NCI-H460 (cell line): ENCODE measurements at places on chromosomes 4 and X.

DNA sequence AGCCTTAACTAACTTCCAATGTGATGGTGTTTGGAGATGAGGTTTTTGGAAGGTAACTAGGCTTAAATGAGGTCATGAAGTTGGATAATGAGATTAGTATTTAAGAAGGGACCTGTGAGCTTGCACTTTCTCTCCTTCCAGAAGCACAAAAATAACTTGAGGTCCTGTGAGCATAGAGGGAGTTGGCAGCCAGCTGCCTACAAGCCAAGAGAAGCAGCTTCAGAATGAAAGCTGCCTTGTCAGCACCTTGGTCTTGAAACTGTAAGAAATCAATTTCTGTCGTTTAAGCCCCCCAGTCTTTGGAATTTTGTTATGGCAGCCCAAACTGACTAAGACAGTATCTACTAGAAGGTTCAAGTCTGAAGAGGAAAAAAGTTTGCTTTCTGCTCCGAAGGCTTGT lies 280.2 kb upstream of the GALNTL6 start:
- DNase-seq: no peak

- peak; percentile 39 for DNase-seq
Measured at GRCh38 chr4:169485791-169486742, 126.3 kb downstream of the NEK1 start.

DNA sequence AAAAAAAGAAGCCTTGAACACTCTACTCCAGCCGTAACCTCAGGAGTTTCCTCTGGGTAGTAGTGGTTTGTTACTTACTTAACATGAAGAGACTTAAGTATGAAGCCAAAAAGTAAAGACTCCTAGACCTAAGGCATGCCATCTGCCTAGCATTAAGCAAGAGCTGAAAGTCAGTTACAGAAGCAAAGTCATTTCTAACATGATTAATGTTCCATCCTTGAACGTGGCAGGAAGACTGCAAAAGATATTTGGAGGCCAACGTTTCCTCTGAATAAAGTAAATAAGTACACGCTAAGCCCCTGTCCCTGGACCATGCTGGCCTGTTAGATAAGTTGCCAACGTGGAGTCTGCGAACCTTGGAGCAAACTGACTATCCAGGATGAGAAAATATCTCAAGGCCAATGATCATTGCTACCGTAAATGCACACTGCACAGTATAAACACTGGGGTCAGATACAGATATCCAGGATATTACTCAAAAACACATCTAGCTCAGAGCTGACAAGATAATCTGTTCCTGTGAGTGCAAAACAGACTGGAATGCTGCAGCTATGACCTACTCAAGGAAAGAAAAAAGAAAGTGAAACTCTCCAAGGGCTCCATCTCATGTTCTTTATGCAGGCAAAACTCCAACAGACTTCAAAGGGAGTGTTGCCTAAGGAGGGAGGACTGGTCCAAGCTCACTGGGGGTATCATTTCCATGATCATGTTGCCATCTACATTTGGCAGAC lies 255.8 kb downstream of the COL25A1 start:
- no peak for DNase-seq

DNA sequence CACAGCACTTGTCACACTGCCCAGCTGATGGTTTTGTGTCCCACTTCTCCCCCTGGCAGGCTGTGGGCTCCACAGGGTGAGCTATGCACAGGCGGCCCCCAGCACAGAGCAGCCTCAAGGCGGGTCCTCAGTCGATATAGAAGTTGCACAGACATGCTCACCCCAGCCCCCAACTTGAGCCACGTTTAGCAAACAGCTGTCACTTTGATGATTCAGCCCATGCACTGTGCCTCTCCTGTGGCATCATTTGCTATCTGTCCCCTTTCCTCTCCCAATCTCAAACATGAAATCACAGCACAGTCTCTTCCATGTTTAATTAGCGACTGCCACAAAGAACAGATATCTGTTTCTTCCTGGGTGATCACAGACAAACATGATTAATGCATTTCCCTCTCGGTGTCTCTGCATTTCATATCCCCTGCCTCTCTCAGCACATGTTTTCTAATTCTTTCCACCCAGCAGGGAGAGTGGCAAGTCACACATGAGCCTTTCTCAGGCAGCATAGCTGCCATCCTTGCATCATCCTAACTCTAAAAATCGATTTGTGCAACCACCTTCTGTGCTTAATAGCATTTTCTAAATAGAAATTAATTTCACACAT lies 204.9 kb downstream of the EVC2 start:
- no peak for DNase-seq

- DNase-seq: no peak
Measured at GRCh38 chrX:345020-345925, 26.7 kb upstream of the GTPBP6 start.

DNA sequence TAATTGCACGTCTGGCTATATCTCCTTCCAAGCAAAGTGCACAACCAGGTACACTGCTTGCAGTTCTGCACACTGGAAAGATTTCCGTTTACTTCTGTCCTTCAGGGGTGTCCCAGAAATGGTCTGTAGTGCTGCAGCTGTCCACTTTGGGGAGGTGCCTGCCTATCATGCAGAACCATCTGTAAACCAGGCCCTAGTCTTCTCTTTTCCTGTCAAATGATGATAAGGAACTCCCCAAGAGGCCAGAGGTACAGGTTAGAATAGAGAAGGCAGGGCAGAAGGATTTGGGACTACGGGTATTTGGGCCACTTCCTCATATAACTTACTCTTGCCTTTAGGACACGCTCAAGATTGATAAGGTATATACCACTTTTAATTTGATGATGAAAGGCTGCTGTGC lies 746.9 kb downstream of the FAT4 start:
- no peak for DNase-seq

- DNase-seq: no peak
Measured at GRCh38 chr4:119210775-119211174, 1.7 kb upstream of the USP53 start.

- DNase-seq: no peak
Measured at GRCh38 chrX:29318012-29318411, 730.8 kb downstream of the IL1RAPL1 start.

DNA sequence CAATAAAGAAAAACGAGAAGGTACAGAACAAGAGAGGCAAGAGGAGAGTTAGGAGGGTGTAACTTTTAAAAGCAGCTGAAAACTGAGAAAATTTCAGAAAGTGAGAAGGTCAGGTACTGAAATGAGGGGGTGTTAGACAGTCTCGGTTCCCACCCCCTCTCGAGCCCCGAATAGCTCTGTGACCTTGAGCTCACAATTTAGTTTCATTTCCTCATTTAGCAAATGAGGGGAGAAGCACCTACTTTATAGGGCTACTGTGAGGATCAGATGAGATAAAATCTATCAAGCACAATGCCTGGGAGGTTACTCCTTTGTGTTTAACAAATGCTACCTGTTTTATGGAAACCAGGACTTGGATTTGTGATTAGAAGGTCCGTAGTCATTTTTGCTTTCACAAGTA lies 4.9 kb downstream of the UGT8 start:
- no peak for DNase-seq

- DNase-seq: no peak
Measured at GRCh38 chrX:118553042-118553710, 57.6 kb downstream of the DOCK11 start.

GRCh38 chrX:43882294-43882681 lies at the start of gene MAOB:
Gene MAOB, minus strand, starts transcription at chrX:43882450. Its CDS starts 151 bp downstream, at chrX:43882299.
- DNase-seq: no peak

DNA sequence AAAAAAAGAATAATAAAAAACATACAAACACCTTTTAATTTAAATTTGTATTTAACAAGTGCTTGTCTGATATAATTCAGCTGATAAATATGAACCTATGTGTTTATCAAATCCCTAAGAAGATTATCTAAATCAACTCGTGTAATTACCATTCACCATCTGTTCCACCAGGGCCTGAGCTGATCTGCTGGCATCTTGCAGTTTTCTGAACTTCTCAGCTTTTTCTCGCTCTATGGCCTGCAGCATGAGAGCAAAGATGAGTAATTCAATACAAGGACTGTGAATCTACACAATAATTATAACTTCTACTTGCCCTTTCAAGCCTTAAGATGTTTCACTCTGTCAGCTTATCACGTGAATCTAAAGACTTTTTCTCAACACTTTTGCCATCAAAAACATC lies 709.7 kb downstream of the DMD start:
- DNase-seq: no peak

GRCh38 chrX:130539721-130540321 lies 138.0 kb downstream of the RBMX2 start:
- DNase-seq: peak; percentile 45
